CD4-positive, alpha-beta T cell treated with Interleukin-15 for 1 hour (primary cell): ENCODE measurements at places on chromosomes 13 and 19.

DNA sequence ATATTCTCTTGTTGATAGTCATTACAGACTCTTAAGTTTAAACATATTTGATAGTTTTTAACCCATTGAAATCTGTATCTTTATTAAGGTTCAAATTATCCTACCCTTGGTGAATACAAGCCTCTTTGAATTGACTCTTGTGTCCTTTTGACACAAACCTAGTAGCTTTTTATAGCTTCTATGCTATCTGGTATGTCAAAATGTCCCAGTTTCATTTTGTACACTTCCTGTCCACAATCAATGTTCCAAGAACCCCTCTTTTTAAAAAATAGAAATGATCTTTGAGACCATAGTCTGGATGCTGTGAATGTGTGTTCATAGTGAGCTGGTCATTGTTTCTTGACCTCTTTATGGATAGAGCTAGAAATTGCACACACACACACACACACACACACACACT lies 39.2 kb upstream of the FGF14 start:
- DNase-seq = no peak

GRCh38 chr19:31338069-31338776 lies 11.0 kb downstream of the TSHZ3 start:
- no peak for DNase-seq

DNA sequence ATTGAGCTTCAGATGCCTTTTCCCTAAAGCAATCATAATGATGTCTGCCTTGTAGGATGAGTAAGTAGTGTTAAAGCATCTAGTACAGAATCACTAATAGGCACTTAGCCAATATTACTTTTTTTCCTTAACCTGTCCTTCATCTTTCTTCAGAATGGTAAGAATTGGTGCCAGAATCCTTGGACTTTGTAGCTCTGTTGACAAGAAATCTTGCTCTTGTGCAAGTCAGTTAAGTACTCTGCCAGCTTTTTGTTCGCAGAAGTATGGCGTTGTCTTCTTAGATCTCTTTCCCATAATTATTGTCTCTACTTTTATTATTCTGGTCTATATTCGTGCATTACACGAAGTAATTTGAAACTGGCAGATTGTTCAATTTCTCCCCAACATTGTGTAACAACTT lies 554.5 kb downstream of the PCDH9 start:
- DNase-seq = no peak

GRCh38 chr13:71169180-71169579 lies 697.8 kb downstream of the DACH1 start:
- DNase-seq = no peak

GRCh38 chr19:53308339-53308811 lies 25.2 kb upstream of the ZNF845 start:
- DNase-seq = no peak

GRCh38 chr13:24606486-24607170 lies 73.6 kb upstream of the ATP12A start:
- DNase-seq = no peak

DNA sequence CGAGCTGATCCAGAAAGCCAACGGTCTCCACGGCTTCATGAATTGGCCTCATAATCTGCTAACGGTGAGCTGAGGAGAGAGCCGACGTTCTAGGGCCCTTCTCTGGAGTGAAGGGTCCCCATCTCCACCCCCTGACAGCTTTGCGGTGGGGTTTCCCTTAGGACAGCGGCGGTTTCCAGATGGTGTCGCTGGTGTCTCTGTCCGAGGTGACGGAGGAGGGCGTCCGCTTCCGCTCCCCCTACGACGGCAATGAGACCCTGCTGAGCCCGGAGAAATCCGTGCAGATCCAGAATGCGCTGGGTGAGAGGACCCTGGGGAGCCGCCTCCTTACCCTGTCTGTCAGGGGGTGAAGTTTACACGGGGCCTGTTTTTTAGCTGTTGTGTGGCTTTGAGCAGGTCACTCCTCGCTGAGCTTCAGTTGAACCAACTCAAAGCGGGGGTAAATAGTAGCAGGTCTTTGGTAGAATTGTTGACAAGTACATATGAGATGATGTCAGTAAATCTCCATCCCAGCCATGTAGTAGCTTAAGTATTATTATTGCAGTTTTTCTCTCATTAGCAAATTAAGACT lies 801 bp downstream of the QTRT1 start:
- DNase-seq = no peak

DNA sequence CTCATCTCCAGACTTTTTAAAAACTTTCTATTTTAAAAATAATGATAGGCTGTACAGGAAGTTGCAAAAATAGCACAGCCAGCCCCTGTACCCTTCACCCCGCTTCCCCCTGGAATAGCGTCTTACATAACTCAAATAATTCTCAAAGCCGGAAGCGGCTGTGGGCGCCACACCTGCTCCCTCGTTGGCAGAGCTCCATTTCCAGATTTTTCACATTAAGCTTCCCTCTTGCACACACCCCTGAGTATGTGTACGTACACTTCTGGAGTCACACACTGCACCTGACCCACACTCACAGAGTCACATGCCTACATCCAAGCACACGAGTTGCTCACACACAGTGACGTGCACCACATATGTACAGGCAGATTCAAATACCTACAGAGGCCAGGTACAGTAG lies 24.9 kb upstream of the DPP9 start:
- no peak for DNase-seq

- DNase-seq = no peak
Measured at GRCh38 chr19:48196933-48197665, 26.6 kb downstream of the ZSWIM9 start.

DNA sequence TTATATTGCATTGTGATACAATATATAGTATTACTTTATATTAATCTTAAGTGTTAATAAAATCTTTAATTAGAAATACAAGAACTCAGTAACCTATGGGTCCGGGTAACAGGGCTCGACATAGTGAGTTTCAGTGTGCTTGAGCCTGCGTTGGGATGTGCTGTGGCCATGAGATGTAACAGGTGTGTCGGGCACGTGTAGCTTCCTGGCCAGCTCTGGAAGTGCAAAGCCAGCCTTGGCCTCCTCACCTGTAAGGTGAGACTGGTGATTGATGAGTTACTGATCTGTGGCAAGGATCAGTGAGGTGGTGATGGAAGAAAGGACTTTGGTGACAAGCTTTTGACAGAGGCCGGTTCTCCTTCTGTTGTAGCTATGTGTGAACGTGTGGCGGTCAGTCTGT lies 19.2 kb downstream of the ATP4B start:
- DNase-seq = no peak

GRCh38 chr19:17323300-17323963 lies 11.2 kb downstream of the ANO8 start:
- DNase-seq = no peak

DNA sequence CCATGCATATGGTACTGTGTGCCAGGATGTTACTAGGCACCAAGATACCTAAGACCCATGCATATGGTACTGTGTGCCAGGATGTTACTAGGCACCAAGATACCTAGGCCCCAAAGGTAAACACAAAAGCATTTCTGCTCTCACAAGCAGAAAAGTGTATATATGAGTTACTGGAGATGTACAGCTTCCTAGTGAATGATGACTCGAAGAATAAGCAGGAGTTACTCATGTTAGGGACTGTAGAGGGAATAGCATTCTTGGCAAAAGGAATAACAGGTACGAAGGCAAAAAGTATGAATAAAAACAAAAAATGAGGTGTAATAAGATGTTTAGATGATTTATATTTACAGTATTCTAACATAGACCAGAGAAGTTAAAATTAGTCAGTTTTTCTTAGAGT lies 383.7 kb downstream of the DIAPH3 start:
- no peak for DNase-seq
